ENCODE measurements at places on chromosomes 2 and 18.

GRCh38 chr2:201962774-201963562 lies 70.7 kb upstream of the FZD7 start:
- DNase-seq, result no peak

GRCh38 chr2:15367715-15368114 lies 193.4 kb downstream of the NBAS start:
- DNase-seq, result no peak

DNA sequence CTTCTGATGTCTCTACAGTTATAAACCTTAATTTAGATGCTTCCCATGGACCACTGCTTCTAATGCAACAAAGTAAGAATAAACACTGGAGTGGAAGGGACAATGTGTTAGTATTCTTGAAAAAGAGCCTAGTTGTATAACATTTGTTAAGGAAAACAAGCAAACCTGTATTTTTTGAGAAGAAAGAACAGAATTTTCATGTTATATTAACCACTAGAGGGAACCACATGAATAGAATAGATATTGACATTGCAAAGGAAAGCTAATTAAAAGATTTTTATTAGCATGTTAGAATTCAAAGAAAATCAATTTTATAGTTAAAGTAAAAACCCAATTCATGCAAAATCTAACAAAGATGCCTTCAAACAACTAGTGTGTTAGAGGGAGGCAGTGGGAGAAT lies 151.2 kb upstream of the BARD1 start:
- no peak for DNase-seq

DNA sequence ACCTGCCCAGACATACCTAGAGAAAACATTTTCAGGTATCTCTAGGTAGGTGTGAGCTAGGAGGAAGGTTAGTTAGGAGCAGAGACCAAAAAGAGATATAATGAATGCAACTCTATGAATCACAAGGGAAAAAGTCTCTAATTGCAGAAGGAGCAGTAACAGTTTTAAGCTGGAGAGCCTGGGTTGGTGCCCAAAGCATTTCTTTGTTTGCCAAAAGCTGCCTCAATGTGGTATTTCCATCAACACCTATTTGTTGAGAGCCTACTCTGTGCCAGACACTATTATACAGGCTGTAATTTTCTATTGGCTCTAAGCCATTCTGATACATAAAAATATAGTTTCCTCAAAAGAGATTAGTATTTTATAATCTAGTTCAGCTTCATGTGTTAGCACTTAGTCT lies 141.6 kb downstream of the UBE2E3 start:
- no peak for DNase-seq

GRCh38 chr2:105820691-105821090 lies 76.0 kb downstream of the NCK2 start:
- no peak for DNase-seq

GRCh38 chr2:219327719-219328118 lies 4.8 kb downstream of the RESP18 start:
- no peak for DNase-seq

DNA sequence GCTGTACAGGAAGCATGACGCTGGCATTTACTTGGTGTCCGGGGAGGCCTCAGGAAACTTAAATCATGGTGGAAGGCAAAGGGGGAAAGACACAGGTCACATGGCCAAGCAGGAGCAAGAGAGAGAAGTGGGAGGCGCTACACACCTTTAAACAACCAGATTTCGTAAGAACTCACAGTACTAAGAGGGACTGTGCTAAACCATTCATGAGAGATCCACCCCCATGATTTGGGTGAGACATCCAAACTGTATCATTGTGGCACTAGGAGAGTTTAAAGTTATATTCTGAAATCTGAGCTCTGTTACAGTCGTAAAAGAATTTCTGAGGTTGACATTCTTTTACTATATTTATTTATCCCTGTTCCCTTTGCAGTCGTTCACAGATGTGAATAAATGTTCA lies 116.6 kb downstream of the ICA1L start:
- no peak for DNase-seq

DNA sequence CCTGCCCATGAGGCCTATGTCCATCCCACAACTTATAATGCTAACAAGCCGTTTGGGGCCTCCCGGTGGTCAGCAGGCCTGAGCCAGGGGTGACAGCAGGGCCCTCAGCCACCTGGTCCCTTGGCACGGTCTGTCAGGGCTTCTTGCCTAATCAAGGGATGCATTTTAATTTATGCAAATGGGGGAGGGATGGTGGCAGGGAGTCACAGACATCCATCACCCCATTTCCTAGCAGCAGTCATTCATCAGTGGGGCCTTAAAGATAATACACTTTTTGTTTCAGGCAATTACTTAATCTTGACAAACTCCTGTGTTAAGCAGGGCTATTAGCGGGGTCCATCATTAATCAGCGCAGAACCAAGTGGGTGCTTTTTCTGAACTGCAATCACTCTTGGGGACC lies 174.5 kb downstream of the GLI2 start:
- no peak for DNase-seq

GRCh38 chr2:238789317-238789806 lies 58.5 kb upstream of the TWIST2 start:
- no peak for DNase-seq

DNA sequence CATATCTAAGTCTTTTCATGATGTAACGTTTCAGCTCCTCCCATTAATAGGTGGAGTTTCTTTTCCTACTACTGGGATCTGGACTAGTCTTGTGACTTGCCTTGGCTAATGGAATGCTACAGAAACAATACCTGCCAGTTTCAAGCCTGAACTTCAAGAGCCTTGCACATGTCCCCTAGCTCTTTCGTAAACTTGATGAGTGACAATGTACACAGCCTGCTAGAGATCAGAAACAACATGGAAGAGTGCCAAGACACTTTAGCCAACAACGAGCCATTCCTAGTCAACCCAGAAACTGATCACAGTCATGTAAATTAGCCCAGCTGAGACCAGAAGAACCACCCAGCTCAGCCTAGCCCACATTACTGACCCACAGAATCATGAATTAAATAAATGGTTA lies 24.8 kb upstream of the STK39 start:
- no peak for DNase-seq

GRCh38 chr2:237996021-237996593 lies 29.3 kb downstream of the UBE2F start:
- no peak for DNase-seq

- DNase-seq, result no peak
Measured at GRCh38 chr2:240917684-240918257, 11.6 kb downstream of the CROCC2 start.

- DNase-seq, result no peak
Measured at GRCh38 chr18:6118080-6118479, 222.8 kb upstream of the TMEM200C start.

DNA sequence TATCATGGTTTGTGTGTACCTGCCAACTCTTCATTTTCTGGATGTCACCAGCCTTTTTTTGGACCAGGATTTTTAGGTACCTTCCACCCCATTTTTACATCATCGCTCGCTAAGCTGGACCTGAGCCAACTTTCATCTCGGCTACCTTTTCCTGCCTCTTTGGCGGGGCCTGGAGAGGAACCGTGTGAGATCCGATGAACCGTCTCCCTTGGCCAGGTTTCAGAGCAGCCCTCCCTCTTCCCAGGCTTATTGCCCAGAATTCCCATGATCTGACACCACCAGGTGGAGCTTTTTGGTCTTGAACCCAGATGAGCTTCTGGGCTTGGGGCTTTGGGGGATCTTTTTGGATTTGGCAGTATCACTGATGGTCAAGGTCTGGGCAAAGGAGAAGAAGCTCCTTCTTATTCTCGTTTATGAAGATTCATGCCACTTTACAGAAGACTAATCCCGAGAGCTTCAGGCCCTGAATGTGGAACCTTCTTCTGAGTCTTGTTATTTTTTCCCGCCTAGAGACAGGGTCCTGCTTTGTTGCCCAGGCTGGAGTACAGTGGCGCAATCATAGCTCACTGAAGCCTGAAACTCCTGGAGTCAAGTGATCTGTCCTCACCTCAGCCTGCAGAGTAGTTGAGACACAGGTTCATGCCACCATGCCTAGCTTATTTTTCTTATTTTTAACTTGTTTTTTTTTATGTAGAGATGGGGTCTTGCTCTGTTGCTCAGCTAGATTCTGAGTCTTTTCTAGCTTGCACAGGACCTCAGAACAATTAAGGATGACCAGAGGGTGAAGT lies 50.4 kb downstream of the GATA6 start:
- no peak for DNase-seq

DNA sequence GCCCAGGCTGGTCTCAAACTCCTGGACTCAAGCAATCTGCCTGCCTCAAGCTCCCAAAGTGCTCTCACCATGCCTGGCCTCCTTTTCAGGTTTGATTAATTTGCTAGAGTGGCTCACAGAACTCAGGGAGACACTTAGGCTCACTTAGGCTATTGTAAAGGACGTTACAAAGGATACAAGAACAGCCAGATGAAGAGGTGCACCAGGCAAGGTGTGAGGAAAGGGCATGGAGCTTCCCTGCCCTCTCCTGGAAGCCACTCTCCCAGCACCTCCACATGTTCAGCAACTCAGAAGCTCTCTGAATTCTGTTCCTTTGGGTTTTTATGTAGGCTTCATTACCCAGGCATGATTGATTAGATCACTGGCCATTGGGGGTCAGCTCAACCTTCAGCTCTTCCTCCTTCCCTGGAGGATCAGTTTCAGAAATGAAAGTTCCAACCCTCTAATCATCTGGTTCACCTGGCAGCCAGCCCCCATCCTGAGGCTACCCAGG lies 78.7 kb upstream of the RGPD5 start:
- no peak for DNase-seq

DNA sequence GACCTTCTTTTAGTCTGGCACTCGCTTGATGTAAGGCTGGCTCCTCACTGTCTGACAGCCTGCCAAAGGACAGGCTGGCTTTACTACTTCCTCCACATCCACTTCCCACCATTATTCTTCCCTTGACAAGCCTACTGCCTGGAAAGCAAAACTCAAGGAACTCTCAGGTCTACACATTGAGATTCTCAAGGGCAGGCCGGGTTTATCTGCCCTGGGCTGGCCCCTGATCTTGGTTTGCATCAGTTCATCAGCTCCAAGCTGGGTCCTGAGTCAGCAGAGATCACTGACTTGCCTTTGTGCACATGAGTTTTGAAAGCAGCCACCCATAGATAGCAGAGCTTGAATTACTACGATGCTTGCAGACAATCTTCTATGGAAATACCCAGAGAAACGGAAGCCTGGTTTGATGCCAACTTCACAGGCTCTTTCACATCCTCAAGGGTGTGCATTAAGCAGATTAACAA lies 53.9 kb downstream of the KCTD18 start:
- DNase-seq, result peak; percentile 27

DNA sequence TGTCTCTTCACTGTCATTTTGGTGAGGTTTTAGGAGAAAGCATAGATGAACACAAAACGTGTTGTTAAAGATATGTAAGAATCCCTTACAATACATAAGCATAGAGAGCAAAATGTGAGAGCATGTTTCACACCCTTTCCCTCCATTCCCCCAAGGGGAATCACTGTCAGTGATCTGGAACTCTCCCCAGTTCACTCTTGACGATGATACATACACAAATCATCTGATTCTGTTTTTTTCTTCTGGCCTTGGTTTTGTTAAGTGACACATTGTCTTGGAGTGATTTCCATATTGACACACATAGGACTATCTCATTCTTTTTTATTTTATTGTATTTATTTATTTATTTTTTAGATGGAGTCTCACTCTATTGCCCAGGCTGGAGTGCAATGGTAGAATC lies 53.7 kb upstream of the TANC1 start:
- DNase-seq, result no peak

DNA sequence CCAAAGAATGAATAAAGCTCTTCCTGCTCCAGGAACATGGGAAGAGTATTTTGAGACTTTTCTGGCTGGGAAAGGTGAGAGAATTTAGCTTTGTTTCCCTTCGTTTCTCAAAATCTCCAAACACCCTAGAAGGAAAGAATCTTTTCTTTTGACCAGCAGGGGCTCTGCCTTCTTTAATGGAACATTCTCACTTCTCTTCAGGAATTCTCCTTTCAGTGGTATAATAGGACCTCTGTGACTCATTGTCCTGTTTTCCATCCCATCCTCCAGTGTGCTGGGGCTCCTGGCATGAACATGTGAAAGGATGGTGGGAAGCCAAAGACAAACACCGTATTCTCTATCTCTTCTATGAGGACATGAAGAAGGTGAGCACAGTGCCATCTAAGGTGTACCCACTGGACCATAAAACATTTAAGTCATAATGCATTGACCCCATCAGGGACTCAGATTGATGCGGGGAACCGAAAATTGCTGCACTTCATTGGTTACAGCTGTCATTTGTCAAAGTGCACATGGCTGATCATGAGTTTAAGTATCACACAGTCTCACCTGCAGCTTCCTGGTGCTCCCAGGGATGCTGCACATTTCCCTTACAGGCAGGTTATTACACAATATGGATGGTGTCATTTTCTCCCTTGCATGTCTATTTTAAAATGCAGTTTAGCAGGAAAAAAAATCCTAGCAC lies 5.5 kb downstream of the SULT1C4 start:
- no peak for DNase-seq

- DNase-seq, result no peak
Measured at GRCh38 chr2:31886700-31887099, 124.1 kb downstream of the MEMO1 start.

GRCh38 chr2:58908501-58909154 lies 667.5 kb upstream of the FANCL start:
- no peak for DNase-seq

DNA sequence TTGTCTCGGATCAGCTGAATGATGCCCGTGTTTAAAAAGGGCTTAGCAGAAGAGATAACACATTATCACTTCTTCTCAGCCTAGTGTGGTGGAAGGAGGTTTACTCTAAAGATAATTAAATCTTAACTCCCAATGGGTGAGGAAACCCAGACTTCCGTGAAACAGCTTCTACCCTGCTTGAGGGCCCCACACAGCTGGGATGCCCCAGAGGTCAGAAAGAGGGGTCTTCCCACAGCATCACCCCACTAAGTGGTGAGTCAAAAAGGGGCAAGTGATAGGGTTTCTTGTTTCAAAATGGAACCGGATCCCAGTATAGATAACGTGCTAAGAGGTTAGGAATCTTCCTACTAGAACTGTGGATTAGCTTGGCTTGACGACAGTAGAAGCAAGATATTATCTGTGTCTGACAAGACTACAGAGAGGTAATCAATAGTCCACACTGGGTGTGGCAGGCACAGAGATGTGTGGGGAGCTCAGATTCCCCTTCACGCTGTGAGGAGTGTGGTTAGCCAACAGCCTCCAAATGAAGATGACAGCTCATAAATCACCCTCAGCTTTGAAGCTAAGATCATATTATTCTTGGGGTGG lies 129.6 kb upstream of the COPS8 start:
- peak; percentile 11 for DNase-seq

- DNase-seq, result no peak
Measured at GRCh38 chr18:70421471-70422390, 132.9 kb downstream of the SOCS6 start.

GRCh38 chr2:183037553-183038340 lies 510 bp downstream of the NCKAP1 start:
- no peak for DNase-seq

DNA sequence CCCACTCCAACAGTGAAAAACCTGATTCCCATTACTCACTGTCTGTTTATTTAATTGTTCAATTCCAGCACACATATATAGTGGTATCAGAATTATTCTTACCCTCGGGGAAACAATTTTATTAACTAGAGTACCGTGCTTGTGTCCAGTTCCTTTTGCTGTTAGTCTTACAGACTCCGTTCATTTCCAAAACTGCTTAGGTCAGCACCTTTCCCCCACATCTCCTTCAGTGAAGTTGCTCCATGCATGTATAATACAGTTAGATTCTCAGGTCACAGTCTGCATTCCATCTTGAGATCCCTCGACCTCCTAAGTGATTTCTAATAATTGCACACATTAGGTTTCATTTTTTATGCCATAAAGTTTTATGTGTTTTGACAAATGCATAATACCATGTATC lies 56.3 kb upstream of the ZNF521 start:
- no peak for DNase-seq

- DNase-seq, result no peak
Measured at GRCh38 chr18:35968278-35968880, 4.1 kb upstream of the RMP24 start.

- no peak for DNase-seq
Measured at GRCh38 chr2:112811841-112812306, 24.7 kb downstream of the IL1B start.
